ENCODE measurements at places on chromosomes 2 and 18. TPM values are rescaled to one million over a fixed set of nuclear protein-coding genes. Genes with fewer than 3 reads are reported as not detected.

The CUL3 gene
- total RNA-seq = 59.3 TPM

The VIT gene
- 13.2 TPM for total RNA-seq

The CAPN13 gene
- not detected for total RNA-seq

The POTEI gene
- total RNA-seq = not detected

GRCh38 chr18:78571063-78571785, 408.4 kb upstream of the SALL3 start:
- DNase-seq = no peak

DNA sequence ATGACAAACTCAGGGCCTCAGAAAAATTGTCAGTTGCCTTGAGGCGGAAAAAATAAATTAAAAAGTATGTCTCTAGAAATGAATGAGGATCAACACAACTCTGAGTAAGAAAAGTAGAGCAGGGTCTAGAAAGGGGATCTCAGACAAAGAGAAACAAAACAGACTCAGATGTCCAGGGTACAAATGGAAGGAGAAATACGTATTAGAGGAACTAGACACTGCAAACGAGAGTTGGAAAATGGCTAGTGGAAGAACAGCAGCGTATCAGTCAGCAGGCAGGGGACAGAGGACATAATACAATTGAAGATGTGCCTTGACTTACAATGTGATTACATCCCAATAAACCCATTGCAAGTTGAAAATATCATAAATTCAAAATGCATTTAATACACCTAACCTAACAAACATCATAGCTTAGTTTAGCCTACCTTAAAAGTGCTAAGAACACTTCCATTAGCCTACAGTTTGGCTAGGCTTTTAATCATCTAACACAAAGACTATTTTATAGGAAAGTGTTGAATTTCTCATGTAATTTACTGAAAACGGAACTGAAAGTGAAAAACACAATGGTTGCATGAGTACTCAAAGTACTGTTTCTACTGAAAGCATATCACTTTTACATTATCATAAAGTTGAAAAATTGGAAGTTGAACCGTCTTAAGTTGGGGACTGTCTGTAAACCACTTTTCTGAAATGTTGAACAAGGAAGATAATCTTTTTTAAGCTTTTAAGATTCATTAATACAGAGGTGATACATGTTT, 182.8 kb downstream of the NBAS start:
- no peak for DNase-seq

GRCh38 chr18:23188068-23188760, 52.9 kb downstream of the CABLES1 start:
- DNase-seq = no peak

- no peak for DNase-seq
Observed at GRCh38 chr2:205425102-205425501, 257.2 kb upstream of the NRP2 start.

- DNase-seq = no peak
Observed at GRCh38 chr2:11387843-11388242, 43.4 kb upstream of the ROCK2 start.

- DNase-seq = peak; percentile 40
Observed at GRCh38 chr2:128770143-128771085, 451.7 kb upstream of the HS6ST1 start.

DNA sequence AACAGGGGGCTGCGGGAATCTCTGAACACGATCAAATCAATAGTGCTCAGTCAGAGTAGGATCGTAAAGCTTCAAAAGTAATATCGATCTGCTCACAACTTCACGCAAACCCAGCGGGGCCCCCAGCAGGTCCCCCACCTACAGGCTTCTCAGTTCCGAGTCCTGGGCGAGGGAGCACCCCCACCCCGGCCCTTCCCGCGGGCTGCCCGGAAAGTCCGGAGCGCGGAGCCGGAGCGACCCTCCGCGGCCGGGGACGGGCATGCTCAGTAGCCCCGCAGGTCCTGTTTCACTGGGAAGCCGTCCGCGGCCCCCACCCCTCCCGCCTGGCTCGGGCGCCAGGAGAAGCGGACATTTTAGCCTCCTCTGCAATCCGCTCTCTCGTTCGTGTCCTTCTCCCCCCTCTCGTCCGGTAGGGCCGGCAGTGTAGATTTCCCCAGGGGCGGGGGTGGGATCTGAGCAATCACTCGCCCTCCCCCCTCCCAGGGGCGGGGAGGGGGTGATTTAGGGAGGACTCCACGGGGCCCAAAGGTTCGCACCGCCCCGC, 3.3 kb upstream of the SPRED2 start:
- peak; percentile 95 for DNase-seq

DNA sequence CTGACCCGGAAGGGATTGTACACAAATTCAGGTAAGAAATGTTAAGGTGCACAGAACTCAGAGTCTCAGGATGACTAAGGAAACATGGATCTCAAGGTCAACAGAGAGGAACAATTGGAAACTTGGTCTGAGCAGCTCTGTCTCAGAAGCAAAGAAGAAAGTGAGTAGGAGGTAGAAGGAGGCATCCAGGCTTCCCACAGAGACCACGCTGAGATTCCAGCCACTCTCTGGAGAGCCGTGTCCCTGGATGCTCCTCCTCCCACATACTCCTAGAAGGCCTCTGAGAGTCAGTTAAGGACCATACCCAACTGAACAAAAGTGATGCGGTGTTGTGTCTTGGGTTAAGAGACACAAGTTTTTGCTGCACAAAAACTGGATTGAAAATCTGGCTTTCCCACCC, 8.6 kb upstream of the PLB1 start:
- DNase-seq = no peak

GRCh38 chr2:3039188-3040065, 338.2 kb downstream of the EIPR1 start:
- DNase-seq = no peak

- DNase-seq = no peak
Observed at GRCh38 chr2:48328942-48329723, 200.8 kb upstream of the STON1 start.

- no peak for DNase-seq
Observed at GRCh38 chr2:192122141-192122540, 72.6 kb downstream of the TMEFF2 start.

DNA sequence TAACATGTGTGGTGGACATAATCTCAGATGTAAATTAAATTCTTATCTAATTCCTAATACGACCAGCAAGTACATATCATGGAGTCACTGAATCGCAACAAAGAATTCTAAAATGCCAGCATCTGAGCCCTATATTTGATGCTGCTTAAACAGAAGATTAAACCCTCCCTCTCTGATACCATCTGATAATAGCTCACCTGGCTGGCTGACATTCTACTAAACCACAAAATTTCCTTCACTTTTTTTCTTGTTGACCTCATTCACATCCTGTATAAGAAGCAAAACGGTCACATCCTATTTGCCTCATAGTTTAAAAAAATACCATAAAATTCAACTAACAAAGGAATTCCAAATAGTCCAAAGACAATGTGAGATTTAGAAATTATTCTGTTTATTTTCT, 371.6 kb upstream of the SLC8A1 start:
- DNase-seq = no peak
